Brain pericyte (primary cell): ENCODE measurements at places on chromosomes 1 and 21.

DNA sequence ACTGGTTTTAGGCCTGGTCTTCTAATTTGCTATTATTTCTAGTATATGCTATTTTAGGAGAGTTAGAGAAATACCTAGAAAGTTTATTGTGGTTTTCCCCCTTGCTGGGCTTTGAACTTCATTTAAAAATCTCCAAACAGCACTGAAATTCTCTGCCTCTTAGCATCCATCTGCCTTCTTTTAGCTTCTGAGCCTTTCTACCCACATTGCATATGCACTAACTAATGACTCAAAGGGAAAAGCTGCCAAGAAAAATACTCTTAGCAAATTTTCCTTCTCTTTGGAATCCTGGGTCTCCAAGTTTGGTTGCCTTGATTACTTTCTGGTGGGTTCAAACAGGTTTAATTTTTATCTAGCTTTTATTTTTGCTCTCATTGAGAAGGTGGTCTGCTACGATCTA is 408.4 kb upstream of the PTBP2 start:
- peak; percentile 20 for DNase-seq

- DNase-seq = no peak
Observed at GRCh38 chr1:159821171-159821867, 5.4 kb upstream of the SLAMF8 start.

DNA sequence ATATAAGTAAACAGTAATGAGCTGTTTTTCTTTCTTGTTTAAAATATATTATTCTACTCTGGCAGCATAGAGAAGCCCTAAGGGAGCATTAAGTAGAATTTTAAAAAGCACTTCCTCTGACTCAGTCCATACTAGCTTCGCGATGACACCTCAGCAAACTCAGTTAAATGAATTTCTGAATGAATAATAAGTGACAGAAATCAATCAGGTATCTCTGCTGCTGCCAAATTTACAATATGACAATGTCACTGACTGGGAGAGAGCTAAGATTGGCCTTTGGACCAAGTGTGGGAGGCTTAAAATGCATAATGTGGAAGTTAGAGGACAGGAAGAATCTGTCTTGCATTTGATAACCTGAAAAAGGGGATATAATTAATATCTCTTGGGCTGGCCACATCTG is 296.1 kb downstream of the HHIPL2 start:
- no peak for DNase-seq

DNA sequence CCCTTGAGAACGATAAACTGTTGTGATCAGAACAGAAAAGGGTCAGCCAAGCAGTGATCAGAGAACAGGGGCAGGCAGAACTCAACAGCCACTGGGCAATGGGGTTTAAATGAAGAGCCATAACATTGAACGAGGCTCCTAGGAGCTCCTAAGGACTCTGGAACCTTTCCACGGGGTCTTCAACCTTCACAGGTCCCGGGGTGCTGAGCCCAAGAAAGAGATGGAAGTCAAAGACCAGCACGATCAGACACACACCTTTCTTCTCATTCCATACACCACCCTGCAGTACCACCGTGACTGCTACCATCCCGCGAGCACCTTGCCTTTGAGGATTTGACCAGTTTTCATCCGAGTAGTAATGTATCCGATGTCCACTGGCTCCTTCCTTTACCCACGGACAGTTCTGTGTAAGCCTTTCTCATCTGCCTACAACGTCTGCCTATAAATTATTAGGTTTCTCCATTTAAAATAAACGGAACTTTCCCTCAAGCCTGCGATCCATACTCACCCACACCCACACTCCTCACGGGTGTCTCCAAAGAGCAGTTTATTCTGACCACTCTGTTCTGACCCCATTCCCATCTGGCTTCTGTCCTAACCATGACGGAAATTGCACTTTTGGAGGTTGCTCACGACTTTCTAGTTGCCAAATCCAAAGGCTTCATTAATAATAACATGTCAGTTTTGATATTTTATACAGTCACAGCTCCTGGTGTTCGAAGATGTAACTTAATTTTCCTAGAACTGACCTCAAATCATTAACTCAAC is 16.8 kb upstream of the HHAT start:
- no peak for DNase-seq

DNA sequence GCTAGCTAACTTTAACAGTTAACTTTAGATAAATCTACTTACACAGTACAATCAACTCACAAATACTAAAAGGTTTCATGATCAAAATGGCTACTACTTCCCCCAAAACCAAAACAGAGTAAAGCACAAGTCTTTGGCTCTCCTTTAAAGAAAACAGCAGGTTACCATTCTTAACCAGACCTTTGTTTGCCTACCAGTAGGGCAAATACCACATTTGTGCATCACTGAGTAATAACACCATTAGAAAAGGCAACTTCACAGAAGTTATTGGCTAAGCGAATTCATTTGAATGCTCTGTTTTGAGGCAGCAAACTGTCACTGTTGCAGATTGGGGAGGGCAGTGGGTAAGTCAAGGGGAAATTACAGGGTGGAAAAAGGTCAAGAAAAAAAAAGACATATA is 17.3 kb upstream of the SERPINC1 start:
- DNase-seq = peak; percentile 26

DNA sequence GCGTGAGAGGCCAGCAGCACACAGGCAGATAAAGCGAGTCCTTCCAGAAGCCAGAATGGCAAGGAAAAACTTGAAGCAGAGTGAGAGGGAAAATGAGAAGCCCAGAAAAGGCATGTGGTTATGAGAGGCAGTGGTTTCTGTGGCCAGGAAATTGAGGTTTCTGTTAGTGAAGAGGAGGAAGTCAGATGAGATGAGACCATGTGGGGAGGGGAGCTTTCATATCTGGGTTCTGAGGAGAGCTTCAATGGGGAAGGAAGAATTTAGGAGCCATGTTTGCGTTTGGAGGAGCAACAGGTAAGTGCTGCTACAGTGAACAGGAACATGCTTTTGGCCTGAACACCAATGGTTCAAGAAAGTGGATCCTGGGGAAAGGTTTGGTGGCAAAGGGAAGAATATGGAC is 6.1 kb upstream of the CD1A start:
- DNase-seq = no peak

DNA sequence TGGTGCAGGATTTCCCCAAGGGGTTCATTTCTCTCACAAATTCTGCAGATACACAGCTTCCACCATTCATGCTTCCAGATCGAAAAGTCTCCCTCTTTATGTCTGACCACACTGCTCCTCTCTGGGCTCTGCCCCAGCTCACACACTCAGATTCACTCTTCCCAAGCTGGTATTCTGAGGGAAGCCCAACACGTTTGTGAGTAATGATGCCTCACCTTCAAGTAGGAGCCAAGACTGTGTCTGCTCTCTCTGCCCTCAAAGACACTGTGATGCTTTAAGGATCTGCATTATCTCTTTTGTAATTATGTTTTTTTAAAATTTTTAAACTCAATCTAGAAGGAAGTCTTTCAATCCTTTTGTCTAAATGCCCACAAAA is 19.8 kb downstream of the PRAMEF11 start:
- no peak for DNase-seq

DNA sequence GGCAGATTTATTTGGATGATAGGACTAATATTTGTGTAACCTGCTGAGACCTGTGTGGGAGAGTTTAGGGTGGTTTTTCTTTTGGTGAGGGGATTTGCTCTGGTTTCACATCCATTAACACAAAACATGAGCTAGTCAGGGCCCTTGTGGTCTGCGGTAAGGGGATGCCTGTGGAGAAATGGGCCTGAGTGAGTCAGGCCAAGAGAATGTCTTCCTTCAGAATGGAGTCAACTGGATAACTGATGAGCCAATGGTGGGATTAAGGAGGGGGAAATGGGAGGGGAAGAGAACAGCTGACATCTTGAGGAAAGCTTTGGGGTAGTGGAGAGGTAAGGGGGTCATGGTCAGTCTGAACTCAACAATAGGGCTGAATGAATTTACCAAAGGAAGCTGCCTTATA is 13.9 kb downstream of the WNT2B start:
- DNase-seq = peak; percentile 91

DNA sequence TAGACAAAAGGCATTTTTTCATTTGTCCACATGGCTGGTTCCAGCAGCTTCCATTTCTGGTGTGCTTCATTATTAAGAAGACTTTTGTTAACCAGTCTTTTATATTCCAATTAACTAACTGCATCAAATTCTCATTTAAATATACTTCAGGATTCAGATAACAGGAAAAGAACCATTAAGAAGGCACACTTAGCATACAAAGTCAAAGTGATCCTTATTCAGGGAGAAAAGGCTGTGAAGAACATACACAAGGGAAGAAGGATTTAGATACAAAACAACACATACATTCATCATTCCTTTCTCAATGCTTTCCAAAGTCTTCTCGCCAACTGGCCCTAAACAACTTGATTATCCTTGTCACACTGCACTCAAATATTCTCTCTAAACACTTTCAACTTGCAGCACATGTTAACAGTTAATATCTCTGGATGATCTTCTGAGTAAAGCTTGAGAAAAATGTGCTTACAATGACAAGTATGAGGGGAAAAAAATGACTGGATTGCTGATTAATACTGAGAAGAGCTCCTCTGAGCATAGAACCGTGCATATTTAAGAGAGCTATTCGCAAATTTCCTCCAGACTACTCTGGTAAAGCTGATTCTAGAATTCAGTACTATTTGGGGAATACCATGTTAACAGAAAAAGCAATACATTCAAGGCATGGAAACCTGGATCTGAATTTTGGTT is 225.2 kb upstream of the TNR start:
- no peak for DNase-seq

GRCh38 chr1:5296095-5296494 is 641.7 kb downstream of the AJAP1 start:
- DNase-seq = no peak

DNA sequence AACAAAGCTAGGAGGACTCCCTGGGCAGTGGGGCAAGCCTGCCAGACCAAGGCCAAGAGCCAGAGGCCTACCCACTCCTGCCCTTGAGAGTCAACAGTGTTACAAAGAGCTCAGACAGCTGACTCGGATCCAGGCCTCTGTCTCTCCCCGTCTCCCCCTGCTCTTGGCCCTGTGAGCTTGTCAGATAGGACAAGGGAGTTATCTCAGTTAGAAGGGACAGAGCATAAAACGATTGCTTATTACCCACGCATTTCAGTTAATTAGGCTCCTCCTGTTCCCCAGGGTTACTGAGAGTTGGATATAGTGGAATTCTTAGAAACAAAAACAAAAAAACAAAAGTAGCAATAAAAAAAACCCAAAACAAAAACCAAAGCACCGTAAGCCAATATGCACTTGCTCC is 1.3 kb downstream of the SLC41A1 start:
- no peak for DNase-seq

GRCh38 chr1:62241371-62242131 is 46.9 kb downstream of the L1TD1 start:
- DNase-seq = no peak

- DNase-seq = no peak
Observed at GRCh38 chr1:90707363-90707710, 9.8 kb downstream of the BARHL2 start.

DNA sequence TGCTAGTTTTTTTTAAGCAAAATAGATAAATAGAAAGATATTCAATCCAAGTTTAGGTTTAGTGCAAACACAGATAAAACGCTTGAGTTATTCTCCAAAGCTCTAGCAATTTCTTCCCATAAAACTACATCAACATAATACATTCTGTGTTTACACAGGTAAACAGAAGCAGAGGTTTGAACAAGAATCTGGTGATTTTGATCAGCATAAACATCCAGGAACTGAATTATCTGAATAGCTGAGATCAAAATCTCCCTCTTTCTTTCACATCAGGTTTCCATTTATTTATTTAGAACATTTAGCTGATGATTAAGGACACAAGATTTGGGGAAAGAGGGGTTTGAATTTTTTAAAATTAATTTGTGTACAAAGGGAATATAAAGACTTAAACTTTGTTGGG is 1564.6 kb downstream of the MRPL39 start:
- no peak for DNase-seq

DNA sequence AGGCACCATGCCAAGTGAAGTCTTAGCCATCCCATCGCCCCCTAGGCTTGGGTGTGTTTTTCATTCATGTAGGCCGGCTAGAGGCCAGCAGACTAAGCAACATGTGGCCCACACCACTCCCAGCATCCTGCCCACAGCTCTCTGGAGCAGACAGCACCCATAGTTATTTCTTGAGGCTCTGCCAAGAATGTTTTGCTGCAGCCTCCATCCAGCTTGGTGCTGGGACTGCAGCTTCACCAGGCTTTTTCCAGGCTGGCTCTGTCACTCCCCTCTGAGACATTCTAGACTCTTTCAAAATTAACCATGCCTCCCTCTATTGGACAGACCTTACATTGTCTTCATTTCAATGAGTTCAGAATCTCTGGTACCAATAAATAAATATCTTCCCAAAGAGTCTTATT is 104.2 kb downstream of the DUSP10 start:
- DNase-seq = no peak

GRCh38 chr1:97063532-97063931 is 341.9 kb downstream of the PTBP2 start:
- no peak for DNase-seq

GRCh38 chr1:164841702-164842465 is 282.9 kb downstream of the PBX1 start:
- DNase-seq = no peak

- DNase-seq = no peak
Observed at GRCh38 chr1:155776414-155776813, 80.6 kb downstream of the GON4L start.

DNA sequence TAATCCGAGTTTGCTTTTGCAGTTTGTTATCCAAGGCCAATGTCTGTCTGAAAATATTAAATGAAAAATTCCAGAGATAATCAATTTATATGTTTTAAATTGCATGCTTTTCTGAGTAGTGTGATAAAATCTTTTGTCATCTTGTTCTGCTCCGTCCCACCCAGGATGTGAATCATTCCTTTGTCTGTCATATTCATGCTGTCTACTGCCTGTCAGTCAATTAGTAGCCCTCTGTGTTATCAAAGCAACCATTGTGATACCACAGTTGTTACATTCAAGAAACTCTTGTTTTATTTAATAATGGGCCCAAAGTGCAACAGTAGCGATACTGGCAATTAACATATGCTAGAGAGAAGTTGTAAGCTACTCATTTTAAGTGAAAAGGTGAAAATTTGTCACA is 819.3 kb downstream of the BRINP3 start:
- no peak for DNase-seq

DNA sequence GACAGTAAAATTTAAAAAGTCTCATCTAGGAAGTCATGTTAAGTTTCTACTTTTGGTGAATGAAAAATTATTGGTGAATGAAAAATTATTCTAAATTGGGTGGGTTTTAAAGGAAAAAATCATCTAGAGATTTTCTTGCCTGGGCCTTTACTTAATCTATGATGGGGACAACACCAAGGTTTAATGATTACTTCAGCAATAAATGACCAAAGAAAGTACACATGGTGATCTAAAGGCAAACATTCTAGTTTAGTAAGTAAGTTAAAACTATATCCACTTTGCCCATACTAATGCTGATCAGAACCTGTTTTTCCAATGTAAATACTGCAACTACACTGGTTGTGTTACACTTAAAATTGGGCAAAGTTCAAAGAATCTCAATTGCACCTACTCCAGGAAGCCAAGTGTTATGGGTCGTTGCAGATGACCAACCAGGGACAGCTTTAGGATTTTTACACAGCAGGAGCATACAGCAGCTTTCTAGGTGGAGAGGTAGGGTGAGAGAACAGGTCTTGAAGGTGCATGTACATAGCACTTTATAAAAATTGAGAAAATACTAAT is 14.6 kb upstream of the RPL5 start:
- DNase-seq = no peak
